RPMI8226 (cell line): ENCODE measurements at places on chromosomes 11 and 22.

- DNase-seq = no peak
These were observed 282.3 kb downstream of the FAT3 start for GRCh38 chr11:92506809-92507336.

DNA sequence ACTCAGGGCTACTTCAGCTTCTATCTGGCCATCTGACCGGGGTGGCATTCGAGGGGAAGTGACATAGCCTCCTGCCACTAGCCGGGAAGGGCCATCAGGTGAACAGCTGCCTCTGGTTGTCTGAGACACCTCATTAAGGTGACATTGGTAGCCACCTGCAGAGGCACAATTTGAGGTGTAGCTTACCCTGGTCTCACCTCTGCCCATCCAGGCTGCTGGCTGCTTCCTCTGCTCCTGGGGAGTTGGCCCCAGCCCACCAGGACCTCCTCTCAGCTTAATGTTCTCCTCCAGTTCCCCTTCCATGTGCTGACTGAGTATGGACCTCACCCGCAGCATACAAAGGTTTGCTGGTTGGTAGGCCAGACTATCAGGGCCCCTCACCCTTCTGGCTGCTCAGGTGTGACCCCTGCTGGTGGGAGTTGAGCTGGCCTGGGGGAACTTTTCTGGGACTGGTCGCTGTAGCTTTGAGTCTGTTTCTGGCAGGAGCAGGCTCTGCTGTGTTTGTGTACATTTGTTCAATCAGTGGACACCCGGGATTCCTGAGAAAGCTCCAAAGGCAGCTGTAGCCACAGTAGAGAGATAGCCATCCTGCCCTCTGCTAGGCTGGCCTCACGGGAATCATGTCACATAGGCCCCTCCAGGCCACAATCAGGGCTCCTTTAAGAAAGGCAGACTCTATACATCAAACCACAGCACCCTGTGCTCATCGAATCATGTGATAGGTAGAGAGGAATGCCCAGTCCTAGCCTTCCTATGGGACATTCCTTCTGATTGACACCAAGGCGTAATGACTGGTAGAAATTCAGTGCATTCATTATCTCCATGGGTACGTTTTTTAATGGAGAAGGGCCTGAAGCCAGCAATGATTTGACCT is 295.1 kb upstream of the PLET1 start:
- DNase-seq = peak; percentile 45

- no peak for DNase-seq
These were observed 44.3 kb downstream of the MICAL3 start for GRCh38 chr22:17980015-17980590.

DNA sequence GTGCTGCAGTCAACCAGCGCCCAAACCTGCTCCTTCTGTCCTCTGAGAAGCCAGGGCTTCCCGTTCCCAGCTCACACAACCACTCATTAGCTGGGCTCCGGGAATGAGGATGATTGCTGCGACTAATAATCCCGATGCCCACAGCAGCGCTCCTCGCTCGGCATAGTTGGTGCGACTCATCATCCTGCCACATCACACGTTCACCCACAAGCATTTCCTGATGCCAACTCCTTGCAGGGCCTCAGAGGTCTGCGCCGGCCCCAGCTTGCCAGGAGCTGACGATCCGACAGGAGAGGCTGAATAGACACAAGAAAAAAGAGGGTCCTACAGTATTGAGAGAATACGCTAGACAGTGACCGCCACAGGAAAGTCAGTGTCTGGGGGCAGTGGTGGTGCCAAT is 10.6 kb upstream of the CSNK1E start:
- no peak for DNase-seq

GRCh38 chr11:73498343-73498742 is 99.6 kb downstream of the FAM168A start:
- DNase-seq = no peak

GRCh38 chr11:95055283-95055897 is 6.2 kb downstream of the KDM4F start:
- DNase-seq = no peak

- no peak for DNase-seq
These were observed 47.3 kb downstream of the NRXN2 start for GRCh38 chr11:64675450-64676260.

- no peak for DNase-seq
These were observed 501.0 kb upstream of the LUZP2 start for GRCh38 chr11:23995891-23996290.

DNA sequence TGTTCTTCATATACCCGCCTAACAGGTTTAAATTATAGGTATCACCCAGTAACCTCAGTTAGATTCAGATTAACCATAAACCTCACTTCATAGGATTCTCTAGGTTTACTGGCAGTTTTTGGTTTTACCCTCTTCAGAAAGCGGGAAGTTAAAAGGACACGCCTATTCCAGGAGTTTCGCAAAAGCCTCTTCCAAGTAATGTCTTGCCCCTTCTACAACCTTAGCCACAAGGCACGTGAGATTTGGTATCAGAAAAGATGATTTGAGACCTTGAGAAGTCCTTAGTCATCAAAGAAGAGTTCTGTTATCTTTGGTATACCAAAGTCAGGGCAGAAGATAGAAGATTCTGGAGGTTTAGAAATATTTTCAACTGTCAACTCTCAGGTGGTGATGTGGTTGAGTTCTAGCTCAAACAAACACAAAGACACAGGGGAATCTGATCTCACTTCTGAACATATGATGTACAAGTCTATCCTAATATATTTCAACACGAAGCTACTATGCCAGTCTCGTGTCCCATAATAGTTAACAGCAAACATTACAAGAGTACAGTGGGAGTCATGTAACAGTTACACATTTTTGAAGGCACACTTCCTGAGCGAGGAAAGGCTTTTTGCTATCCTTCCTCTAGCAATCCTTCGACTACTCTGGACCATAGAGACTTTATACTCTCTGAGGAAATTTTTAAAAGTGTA is 103.5 kb downstream of the USP35 start:
- DNase-seq = no peak

GRCh38 chr11:70433038-70433437 is 34.7 kb downstream of the CTTN start:
- DNase-seq = no peak

GRCh38 chr11:32331098-32331497 is 104.2 kb downstream of the WT1 start:
- no peak for DNase-seq

GRCh38 chr11:76119032-76119431 is 87.3 kb downstream of the WNT11 start:
- DNase-seq = no peak

DNA sequence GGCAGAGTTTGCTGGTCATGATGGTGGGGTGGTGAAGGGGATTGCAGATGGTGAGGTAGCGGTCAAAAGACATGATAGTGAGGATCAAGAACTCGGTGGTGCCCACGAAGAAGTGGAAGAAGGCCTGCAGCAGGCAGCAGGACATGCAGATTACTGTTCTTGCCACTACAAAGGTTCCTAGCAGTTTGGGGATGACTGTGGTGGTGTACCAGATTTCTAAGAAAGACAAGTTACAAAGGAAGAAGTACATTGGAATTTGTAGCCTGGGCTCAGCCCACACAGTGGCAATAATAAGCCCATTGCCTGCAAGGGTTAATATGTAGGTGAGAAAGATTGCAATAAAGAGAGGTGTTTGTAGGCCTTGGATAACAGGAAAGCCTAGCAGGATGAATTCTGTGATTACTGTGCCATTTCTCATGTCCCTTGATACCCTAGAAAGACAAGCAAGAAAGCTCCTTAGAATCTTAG is at the start of gene OR6X1:
Gene OR6X1 (minus strand): TSS at position 418 of the 468 bp plus-strand sequence. CDS start 0 bp downstream, at position 418.
- DNase-seq = no peak

DNA sequence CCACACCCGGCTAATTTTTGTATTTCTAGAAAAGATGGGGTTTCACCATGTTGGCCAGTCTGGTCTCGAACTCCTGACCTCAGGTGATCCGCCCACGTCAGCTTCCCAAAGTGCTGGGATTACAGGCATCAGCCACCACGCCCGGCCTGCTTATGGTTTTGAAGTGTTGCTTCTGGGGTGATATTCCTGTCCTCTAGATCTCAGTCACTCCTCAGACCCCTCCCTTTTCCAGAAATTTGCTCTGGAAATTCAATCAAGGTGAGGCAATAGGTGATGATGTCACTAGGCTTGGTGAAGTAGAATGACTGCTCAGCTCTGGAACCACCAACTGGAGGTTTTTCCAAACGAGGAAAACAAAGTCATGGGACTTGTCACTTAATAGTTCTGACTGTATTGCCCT is 36.6 kb upstream of the CREB3L1 start:
- no peak for DNase-seq

GRCh38 chr11:99632969-99633368 is 612.2 kb downstream of the CNTN5 start:
- DNase-seq = no peak

DNA sequence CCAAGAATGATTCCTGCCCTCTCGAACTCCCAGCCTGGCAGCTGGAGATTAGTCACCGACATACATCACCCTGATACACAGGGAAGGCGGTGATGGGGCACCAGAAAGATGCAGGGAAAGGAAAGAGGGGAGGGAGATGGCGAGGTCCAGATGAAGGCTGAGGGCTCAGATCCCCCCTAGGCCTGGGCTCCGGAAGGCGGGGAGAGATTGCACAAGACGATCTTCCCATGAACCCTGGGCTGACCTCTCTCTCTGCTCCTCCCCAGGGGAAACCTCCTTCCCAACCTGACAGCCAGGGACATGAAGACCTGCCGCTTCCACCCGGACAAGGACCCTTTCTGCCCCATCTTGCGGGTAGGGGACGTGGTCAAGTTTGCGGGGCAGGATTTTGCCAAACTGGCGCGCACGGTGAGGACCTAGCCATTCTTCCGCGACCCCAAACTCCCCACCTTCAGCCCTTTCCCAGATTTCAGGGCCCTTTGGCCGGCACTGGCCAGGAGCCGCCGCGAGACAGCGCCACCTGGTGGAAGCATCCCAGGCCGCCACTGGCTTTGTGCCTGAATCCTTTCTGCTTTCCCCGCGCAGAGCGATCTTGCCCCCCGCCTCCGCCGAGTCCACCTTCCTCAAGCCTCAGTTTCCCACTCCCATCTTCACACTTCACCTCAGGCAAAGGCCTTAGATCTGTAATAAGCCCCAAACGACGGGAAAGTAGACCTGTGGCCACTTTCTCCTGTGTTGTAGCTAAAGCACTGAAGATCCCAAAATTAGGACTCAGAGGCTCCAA is 11.5 kb downstream of the P2RX3 start:
- DNase-seq = peak; percentile 72

DNA sequence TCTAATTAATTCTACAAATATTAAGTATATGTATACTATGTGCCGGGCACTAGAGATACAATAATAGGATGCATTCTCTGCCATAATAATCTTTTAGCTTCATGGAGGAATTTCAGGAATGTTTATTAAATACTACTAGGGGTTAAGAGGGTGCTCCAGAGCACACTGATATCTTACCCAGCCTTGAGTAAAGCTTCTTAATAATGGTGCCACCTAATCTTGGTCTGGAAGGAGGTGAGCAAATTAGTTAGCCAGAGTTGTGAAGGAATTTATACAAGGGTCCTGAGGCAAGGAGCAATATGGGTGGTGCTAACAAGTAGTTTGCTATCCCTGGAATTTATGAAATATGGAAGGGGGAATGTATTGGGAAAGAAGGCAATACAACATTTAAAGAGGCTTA is 21.7 kb downstream of the ELP4 start:
- no peak for DNase-seq

DNA sequence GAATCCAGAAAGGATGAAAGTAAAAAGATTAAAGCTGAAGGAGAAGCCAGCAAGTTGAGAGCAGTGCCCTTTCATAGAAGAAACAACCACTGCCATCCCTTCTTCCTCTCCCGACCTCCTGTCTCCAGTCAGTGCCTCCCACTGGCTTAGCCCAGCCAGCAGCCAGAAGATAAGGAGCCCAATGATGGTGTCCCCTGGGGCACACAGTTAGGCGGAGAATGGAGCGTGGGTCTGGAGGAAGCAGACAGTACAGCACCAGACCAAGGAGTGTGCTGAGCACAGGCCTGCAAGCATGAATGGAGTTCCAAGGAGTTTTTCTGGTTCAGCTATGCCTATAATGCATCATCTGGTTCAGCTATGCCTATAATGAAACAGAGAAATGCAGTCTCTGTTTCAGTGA is 54.3 kb upstream of the TNRC6B start:
- DNase-seq = no peak

DNA sequence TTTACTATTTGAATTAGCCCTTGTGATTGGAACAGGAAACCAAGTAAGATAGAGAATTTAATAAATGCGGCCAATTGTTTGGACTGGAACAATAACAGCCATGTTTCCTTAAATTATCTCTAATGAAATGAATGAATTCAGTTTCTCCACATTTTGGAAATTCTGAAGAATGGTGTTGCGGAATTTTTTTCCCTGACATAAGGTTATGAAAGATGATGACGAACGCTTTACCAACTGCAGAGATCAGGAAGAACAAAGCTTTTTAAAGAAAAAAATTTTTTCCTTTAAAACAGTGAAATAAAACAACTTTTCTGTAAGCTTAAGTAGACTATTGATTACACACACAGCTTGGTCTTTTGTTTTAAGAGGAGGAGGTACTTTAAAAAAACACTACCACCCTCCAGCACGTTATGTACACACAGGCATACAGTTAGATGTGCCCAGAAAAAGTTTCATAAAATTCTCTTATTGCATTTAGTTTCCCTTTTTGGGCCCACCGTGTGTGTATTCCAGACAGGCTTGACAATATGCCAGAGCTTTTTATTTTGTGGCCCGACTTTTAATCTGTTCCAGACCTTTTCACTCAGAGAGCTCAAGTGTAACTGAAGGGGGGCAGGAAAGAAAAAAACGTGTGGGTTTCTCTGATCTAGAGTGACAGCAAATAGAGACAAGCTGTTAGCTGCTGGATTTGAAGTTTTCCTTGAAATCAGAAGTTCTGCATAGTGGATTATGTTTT is 77.3 kb downstream of the YAP1 start:
- no peak for DNase-seq

GRCh38 chr11:108670451-108670850 is 5.6 kb downstream of the DDX10 start:
- DNase-seq = no peak

- no peak for DNase-seq
These were observed 29.1 kb downstream of the TRIM29 start for GRCh38 chr11:120108785-120109168.

DNA sequence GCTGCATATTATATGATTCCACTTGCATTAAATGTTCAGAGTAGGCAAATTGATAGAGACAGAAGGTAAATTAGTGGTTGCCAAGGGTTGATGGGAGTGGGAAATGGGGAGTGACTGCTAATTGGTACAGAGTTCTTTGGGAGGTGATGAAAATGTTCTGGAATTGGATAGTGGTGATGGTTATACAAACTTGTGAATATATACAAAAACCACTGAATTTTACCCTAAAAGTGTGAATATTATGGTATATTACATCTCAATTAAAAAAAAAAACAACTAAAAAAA is 52.5 kb downstream of the ARRB1 start:
- DNase-seq = no peak
